ENCODE measurements at places on chromosomes 5 and 9.

DNA sequence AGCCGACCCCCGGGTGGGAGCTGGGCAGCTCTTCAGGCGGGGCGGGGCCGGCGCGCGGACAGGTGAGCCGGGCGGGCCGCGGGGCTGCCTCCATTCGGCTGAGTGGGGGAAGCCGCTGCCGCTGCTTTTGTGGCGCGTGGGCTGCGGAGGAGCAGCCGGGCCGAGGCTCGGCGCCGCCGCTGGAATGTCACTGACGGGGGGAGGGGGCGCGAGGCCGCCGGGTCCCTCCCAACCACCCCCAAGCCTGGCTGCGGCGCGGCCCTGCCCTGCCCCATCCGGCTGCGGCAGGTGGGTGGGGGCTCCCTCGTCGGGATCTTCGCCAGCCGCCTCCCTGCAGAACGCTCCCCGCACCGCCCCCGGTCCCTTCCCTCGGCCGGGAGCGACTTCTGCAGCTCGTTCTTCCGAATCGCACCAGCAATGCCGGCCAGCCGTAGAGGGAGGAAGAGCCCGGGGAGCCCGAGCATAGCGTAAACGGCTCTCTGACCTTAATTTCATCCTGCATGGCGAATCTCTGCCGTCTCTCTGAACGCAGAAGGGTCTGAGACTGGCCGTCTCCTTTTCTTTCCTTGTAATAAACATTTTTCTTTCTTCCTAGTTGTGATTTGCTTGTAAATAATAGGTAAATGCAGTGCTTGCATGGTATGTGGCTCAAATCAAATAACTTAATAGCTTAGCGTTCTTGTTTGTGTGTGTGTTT, 505 bp downstream of the SPTAN1 start:
- peak; percentile 58 for DNase-seq

- no peak for DNase-seq
Observed at GRCh38 chr5:149188383-149188782, 47.1 kb downstream of the ABLIM3 start.

DNA sequence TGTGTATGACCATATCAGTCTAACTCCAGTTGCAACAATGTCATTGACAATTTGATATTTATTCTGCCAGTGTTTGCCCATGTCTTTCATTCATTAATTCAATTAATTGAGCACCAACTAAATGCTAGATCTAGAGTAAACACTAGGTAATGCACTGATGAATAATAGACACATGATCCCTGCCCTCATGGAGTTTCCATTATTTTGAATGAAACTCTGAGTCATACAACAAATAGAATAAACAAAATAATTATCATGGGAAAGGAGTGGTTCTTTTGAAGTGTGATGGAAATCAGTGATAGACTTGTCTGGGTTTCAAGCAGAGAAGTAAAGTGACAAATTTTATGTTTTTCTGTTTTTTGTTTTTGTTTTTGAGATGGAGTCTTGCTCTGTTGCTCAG, 4.6 kb downstream of the ARHGEF37 start:
- DNase-seq = no peak

DNA sequence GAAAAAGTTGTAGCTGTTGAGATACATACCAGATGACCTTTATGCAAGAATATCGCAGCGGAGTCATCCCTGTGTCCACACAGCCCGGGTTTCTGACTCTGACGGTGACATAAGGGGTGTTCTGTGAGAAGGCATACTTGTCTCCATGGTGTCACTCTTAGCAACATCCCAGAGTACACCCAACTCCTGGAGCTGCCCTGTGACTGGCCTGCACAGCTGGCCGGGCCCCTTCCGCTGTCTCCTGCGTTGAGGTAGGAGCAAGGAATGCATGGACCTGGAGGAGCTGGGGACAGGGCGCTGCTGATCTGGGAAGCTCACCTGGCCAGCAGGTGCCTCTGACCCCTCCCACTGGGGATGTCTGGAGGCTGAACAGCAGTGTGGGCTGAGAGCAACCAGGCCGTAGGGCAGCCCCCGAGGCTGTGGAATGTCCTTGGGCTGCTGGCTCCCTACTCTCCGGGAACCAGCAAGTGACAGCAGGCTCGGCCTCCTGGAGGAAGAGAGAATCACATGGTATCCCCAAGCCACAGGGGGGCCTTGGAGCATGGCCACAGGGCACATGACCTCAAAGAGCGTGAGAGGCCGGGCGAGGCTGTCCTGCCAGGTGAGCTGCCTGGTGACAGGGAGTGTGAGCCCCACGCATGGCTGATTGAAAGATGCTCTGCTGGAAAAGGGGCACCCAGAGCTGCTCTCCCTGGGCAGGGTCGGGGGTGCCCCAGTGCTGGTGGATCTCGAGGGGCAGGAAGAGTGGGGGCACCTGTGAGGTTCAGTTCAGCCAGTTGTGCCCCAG, 113.4 kb downstream of the MRPL36 start:
- DNase-seq = no peak

GRCh38 chr9:79695531-79696175, 123.9 kb downstream of the TLE4 start:
- no peak for DNase-seq

- DNase-seq = no peak
Observed at GRCh38 chr5:92337772-92338234, 954.7 kb upstream of the ARRDC3 start.

Measured in suppressor macrophage treated with lipopolysaccharide for 4 hours (primary cell).